GM19239 (cell line): ENCODE measurements at places on chromosomes 11 and 22.

GRCh38 chr11:124717786-124718651 lies 21.7 kb upstream of the NRGN start:
- DNase-seq = no peak

- DNase-seq = no peak
These were observed 407.3 kb downstream of the NXPE2 start for GRCh38 chr11:115085461-115086210.

DNA sequence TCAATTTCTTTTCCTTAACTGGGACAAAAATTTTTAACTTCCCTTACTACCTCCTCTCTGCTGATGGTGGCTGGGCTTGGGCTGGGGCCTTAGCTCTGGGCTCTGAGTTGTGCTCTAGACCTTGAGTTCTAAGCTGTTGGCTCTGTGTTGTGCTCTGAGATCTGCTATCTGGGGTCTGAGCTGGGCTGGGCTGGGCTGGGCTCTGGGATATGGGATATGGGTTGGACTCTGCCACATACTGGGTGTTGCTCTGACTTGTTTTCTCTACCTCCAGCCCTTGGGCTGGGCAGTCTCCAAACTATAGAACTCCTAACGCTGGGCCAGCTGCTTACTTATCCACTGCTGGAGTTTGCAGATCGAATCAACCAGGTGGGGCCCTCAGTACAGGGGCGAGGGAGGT lies 41.9 kb downstream of the DNHD1 start:
- no peak for DNase-seq

GRCh38 chr11:69022260-69022659 lies 9.2 kb upstream of the MRGPRF start:
- DNase-seq = no peak

DNA sequence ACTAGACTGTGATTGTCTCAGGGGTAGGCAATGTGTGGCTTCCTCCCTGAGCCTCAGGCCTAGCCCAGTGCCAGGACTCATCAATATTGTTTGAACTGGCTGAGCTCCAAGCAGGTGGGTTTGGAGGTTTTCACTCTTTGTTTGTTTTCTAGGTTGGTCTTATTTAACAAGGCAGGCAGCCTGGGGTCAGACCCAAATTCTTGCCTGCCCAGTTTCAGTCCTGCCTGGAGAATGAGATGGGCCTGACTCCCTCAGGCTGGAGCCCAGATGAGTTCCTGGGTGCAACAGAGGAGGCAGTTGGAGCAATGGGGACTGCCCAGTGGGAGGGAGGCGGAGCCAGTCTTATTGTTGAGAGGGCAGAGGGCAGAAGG lies 28.3 kb upstream of the TP53I11 start:
- no peak for DNase-seq

DNA sequence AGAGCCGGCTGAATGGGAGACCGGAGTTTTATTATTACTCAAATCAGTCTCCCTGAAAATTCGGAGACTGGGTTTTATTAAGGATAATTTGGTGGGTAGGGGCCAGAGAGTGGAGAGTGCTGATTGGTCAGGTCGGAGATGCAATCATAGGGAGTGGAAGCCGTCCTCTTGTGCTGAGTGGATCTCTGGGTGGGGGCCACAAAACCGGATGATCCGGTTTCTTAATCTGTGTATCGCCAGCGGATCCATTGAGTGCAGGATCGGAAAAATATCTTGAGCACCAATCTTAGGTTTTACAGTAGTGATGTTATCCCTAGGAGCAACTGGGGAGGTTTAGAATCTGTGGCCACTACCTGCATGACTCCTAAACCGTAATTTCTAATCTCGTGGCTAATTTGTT lies 886 bp upstream of the NIPSNAP1 start:
- DNase-seq = no peak

GRCh38 chr22:32583074-32583682 lies 108.6 kb downstream of the FBXO7 start:
- DNase-seq = no peak

DNA sequence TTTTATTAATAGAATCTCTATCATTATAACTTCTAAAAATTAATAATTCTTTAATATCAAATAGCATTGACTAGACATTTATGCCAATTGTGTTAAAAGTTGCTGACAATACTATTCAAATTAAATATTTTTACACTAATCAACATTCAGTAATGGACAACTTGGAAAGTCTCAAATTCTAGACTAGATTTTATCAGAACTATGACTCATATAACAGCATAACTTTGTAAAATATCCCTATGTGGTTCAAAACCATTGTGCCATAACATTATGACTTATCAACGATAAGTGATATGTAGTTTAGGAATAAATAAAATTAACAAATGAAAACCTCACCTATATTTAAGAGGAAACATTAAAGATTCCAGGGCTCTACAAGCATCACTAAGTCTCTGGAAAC lies 291.8 kb downstream of the SBF2 start:
- DNase-seq = no peak

GRCh38 chr11:134800130-134800529 lies 388.1 kb upstream of the B3GAT1 start:
- no peak for DNase-seq

DNA sequence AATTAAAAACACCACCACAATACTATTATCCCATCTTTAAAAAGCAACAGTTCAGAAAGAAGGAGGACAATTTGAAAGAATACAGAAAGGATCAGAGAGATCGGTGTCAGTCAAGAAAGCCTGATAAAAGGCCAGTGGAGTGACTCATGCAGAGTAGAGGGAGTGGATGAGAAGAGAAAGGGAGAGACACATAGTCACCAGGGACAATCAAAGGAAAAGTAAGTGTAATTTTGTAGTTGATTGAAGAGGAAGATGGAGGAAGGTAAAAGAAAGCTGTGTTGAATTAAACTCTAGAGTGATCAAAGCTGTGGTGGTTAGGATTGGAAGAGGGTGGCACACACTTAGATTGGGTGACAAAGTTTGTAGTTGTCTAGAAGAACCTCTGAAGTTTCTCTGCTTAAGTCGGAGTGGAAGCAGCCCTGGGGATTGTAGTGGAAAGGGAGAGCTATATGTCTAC lies 14.1 kb downstream of the SPECC1L start:
- no peak for DNase-seq

DNA sequence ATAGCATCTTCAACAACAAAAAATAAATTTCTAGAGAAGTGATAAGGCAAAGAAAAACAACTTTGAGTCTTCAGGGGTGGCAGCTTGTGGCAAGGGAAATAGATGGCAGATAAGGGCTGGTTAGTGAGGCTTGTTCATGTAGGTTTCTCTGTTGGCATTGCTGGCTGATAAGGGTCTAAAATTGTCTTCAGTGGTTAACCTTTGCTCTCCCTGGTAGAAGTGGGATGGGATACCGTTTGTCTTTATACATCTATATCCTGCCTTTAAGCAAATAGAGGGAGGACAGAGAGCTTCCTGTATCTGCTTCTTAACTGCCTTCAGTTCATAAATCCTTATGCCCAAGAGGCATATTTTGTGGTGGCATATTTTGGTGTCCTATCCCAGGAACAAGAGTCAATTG lies 57.1 kb downstream of the TRAF6 start:
- DNase-seq = no peak

GRCh38 chr11:97574976-97575665 lies 1185.3 kb downstream of the JRKL start:
- no peak for DNase-seq

DNA sequence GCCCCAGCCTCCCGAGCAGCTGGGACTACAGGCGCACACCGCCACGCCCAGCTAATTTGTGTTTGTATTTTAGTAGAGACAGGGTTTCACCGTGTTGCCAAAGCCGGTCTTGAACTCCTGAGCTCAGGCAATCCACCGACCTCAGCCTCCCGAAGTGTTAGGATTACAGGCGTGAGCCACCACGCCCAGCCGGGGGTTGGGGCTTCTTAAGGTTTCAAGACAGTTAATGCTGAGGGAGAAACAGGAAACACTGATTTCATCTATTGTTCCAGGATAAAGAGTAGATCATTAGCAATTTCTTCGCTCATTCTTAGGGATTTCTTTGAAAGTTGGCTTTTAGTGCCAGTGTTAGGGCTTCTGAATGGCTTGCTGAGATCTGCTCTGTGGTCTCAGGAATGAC lies 21.2 kb upstream of the CLMP start:
- no peak for DNase-seq

GRCh38 chr11:73323464-73323863 lies 15.4 kb downstream of the ARHGEF17 start:
- no peak for DNase-seq

DNA sequence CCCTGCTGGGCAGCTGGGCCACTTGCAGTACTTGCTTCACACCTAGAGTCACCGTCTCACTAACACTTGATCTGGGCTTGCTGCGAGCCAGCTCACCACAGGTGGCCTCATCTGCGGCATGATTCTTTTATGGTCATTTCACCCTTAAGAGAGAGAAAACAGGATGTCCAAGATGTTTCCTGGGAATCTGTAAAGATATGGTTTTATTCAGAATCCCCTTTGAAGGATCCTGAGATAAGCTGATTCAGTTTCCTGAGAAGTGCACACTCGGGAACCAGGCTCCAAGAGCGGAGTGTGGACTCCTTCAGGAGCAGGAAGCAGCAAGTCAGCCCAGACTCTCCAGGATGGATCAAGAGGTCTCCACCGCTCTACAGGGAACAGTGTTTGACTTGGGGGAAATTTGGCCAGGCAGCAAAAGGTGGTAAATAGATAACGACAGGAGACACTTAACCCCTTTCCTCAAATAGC lies 21.8 kb upstream of the TP53AIP1 start:
- DNase-seq = no peak

GRCh38 chr22:17192186-17192585 lies 27.0 kb downstream of the ADA2 start:
- DNase-seq = no peak

- DNase-seq = no peak
These were observed 121.3 kb downstream of the BCR start for GRCh38 chr22:23301591-23301990.

DNA sequence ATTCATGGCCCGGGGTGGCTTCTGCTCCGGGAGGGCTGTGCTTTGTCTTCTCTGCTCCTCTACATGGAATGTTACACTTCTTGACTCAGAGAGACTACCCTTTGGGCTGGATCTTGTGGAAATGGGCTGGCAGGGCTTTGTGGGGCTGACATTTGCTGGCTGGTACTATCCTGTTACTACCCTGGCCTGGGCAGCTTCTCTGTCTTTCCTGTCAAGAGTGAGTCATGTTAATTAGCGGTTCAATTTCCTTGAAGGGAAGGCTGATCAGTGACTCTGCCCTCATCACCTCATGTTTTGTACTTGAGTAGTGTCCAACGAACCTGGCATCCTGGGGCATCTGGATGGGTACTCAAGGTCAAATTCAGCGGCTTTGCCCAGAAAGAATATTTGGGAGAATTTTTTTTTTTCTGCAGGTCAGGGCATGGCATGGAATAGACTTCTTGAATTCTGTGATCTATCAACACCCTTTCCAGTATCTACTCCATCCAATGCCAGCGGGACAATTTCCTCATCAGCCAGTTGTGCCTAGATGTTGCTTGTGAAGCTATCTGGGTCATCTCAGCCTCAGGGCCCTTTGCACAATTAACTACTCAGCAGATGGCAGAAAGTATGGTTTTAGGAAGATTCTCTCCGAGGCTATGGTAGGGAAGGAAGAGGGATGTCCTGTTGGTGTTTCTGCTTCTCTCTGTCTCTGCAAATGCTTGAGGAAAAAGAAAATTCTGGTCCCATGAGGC lies 140.5 kb upstream of the PLET1 start:
- no peak for DNase-seq

DNA sequence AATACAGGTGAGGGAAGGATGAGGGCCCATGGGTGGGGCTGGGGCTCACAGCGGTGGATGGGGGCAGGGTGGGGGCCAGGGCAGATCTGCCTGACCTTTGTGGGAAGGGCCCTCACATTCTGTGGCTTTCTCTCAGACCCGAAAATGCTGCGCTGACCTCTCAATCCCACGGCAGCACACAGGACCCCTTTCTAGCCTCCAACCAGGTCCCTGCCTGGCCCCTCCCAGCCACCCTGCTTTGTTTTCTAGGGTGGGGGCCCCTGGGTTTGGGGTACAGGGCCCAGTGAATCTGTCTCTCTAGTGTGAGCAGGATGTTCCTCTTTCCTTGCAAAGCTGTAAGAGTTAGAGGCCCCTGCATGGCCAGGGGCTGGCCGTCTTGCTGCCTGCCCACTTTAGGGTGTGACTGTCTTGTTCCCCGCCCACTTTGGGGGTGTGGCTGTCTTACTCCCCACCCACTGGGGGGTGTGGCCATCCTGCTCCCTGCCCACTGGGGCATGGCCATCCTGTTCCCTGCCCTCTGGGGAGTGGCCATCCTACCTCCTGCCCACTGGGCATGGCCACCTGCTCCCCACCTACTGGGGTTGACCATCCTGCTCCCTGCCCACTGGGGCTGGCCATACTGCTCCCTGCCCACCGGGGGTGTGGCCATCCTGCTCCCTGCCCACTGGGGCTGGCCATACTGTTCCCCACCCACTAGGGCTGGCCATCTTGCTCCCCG lies 11.5 kb downstream of the PARVG start:
- no peak for DNase-seq

GRCh38 chr22:30178181-30179126 lies 68.1 kb downstream of the LIF start:
- no peak for DNase-seq

- DNase-seq = no peak
These were observed 17.1 kb downstream of the APOL4 start for GRCh38 chr22:36184433-36185025.

DNA sequence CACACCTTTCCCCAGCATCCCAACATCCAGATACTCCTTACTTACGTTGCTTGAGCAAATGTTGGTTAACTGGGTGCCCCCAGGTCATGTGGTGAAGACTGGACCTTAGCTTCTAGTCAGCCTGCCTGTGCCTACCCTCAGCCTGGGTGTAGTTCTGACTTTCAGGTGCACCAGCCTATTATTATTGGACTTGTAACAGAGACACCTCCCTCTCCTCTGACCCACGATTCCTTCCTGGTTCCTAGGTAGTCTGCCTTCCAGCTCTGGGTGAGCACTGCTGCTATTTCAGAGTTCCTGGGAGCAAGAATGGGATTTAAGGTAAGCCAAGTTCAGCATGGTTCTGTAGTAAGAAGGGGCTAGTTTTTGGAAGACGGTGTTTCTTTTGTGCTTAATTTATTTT lies 138.2 kb downstream of the DSCAML1 start:
- DNase-seq = no peak

- DNase-seq = no peak
These were observed 15.3 kb upstream of the CWF19L2 start for GRCh38 chr11:107472966-107473365.
